ENCODE measurements at places on chromosomes 12 and 14.

GRCh38 chr12:89864411-89864810 lies 155.8 kb upstream of the ATP2B1 start:
- DNase-seq: no peak

- no peak for DNase-seq
Measured at GRCh38 chr14:103110681-103111231, 12.5 kb upstream of the TNFAIP2 start.

DNA sequence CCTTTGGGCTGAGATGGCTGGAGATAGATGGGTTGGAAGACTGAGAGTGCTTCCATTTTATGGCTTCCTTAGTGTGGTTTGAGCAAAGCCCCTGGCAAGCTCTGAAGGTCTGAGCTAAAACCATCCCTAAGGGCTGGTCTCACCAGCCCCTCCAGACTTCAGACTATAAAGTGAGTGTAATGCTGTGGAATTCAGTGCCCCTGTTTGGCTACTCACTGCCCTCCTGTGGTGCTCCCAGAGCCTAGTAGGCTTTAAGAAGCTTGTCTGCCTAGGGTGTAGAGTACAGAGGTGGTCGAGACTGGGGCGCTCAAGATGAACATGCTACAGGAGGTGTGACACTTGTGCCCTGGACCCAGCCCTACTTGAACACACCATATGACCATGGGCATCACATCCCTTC lies 246.7 kb upstream of the FKBP4 start:
- no peak for DNase-seq

DNA sequence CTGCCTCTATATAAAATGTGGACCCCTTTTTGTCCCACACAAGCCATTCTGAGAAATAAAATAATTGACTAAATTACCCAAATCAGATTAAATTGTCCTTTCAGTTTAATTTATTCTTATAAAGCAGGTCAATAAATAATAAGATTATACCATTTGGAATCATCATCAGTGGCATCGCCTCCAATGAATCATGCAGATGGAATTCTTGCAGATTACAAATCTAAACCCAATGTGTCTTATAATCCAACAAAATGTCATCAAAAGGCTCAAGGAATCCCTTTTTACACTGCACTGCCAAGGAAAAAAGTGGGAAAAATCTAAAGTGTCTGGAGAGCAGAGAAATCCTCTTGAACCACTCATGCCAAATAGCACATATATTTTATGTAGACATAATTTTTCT lies 138.2 kb upstream of the TSPAN8 start:
- no peak for DNase-seq

GRCh38 chr14:93475471-93475870 lies 44.7 kb downstream of the UNC79 start:
- no peak for DNase-seq

DNA sequence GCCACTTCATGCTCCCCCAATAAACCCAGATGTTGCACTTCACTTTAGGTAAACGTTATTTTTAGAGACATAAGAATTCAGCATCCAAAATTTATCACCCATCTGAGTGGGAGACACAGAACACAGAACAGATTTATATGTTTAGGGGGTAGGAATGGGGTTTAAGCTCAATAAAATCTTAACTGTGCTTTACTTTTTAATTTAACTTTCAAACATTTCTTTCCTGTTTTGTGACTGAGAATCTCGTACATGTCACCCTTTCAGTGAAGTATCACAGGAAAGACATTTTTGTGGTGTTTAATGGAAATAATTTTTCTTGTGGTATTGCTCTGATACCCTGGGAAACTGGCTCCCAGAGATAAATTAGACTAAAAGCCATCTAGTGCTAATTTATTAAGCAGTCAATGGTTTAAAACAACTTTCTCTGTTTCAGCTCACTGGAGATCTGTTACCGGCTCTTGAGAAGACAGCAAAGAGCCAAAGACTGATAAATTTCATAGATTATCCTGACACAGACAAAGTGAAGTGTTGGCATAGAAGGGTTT lies 148.0 kb upstream of the BMP4 start:
- DNase-seq: no peak

GRCh38 chr12:121005346-121005815 lies 10.9 kb downstream of the C12orf43 start:
- peak; percentile 63 for DNase-seq

GRCh38 chr12:123032736-123033391 lies 52.4 kb downstream of the ARL6IP4 start:
- DNase-seq: no peak

Measured in activated CD4-positive, alpha-beta T cell treated with anti-CD3 and anti-CD28 coated beads, Interleukin-2, amount 50 U/mL, for 48 hours (primary cell).